Activated CD4-positive, alpha-beta T cell treated with anti-CD3 and anti-CD28 coated beads, Interleukin-2, amount 10 ng/mL, durations not matched to agents 24 days and 14 days (primary cell): ENCODE measurements at places on chromosomes 1 and 21.

DNA sequence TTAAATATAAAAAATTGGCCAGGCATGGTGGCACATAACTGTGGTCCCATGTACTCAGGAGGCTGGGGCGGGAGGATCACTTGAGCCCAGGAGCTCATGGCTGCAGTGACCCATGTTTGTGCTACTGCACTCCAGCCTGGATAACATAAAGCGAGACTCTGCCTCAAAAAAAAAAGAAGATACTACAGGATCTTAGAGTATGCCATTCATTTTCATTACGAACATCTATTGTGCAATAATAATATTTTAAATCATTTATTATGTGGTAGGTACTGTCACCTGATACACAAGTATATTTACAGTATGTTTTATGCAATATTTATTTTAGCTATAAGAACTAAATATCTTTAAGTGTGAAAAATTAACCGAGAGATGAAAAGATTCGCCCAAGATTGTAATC is 9.3 kb upstream of the GIPC2 start:
- no peak for DNase-seq

DNA sequence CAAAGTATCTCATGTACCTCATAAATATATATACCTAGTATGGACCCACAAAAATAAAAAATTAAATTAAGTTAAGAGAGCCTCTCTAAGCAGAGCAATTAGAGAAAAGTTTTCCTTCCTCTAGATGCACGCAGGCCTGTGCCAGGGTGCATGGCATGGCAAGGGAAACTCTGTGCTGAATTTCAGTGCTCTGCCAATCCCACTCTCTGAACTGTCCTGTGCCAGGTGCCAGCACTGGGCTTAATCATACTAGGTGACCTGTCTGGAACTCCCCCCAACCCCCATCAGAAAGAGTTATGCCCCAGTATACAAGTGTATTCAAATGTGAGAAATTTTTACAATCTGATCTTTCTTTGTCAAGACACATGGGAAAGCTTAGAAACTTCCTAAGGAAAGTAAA is 10.4 kb upstream of the LAMC2 start:
- no peak for DNase-seq

DNA sequence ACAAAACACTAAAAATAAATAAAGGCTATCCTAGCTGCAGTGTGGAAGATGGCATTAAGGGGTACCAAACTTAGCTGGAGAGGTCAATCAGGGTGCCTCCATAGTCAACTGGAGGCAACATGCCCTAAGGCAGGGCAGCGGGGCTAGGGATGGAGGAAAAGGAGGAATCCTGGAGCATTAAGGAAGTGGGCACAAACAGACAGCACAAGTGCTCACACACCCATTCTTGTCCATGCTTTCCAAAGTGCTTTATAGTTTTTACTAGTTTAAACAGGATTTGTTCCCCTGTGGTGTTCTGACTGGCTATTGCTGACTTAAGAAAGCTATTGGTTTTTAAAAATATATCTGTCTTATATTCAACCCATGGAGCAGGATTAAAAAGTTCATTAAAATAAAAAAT is 33.3 kb downstream of the TCEANC2 start:
- no peak for DNase-seq

- DNase-seq: no peak
These were observed 179.1 kb downstream of the PSMG1 start for GRCh38 chr21:39003982-39004633.

GRCh38 chr1:62355095-62355494 is 35.9 kb upstream of the KANK4 start:
- DNase-seq: no peak

DNA sequence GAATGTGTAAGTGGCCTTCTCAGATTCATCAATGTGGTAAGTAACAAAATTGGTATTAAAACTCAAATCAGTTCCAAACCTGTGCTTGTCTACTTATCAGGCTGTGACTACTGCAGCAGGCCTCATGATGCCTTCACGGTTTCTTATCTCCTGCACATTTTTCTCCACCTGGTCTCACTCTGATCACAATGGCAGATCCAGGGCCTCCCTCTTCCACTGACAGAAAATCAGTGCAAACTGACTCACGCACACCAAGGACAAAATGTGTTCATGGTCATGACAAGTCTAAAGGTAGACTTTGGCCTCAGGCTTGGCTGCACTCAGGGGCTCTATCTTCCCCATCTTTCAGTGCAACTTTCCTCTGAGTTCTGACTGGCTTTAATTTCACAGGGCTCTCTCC is 56.7 kb upstream of the ATP1A1 start:
- no peak for DNase-seq

- DNase-seq: peak; percentile 85
These were observed 21.0 kb upstream of the CBR3 start for GRCh38 chr21:36113647-36114428.

- no peak for DNase-seq
These were observed 423 bp downstream of the URB1 start for GRCh38 chr21:32392299-32392879.

GRCh38 chr1:115744646-115745275 is 23.8 kb downstream of the CASQ2 start:
- DNase-seq: no peak

DNA sequence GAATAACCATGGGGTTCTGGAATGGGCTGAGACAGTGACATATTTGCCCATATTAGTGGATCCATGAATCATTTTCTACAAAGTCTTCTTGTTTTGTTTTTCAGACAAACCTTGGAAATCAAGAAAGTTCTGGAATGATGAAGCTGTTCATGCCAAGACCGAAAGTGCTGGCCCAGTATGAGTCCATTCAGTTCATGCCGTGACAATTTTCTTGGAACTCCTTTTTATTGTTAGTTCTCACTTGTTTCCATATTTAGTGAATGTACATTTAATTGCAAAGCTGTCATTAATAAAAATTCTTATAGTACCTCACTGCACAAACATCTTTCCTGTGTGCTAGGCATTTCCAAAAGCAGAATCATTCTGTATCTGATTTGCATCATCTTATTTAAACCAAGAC is 100.6 kb upstream of the KCNJ15 start:
- DNase-seq: no peak

DNA sequence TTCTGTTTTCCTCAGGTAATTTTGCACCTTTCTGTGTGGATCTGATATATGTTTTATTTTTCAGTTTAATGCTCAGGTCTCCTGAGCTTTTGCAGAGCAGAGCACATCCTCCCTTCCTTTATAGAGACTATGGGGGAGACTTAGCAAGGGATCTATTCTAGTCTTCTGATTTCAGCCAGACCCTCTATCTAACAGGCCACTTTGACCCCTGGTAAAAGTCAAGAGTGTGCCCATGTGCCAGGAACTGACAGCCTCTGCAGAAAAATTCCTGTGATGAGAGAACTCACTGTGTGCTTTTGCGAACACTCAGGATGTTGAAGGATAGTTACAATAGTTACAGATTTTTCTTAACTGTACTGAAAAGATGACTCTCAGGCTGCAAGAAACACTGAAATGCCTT is 123.3 kb downstream of the NOS1AP start:
- DNase-seq: no peak

DNA sequence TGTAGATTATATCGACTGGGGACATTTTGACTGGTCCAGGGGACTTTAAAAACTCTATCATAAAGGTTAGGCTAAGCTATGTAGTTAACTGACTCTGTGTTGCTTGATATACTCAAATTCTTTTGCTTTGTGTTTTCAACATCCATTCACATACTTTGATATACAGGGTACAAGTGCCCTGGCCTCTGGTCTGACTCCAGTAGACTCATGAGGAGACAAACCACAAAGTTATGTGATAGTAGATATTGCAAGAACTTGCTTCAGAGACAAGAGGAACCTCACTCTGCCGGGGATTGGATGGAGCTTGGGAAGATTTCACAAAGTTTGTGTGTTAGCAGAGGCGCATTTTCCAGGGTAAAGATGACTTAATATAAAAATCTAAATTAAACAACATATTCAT is 1.3 kb downstream of the GORAB start:
- no peak for DNase-seq

GRCh38 chr21:40282912-40283886 is 416.0 kb downstream of the PCP4 start:
- DNase-seq: no peak

DNA sequence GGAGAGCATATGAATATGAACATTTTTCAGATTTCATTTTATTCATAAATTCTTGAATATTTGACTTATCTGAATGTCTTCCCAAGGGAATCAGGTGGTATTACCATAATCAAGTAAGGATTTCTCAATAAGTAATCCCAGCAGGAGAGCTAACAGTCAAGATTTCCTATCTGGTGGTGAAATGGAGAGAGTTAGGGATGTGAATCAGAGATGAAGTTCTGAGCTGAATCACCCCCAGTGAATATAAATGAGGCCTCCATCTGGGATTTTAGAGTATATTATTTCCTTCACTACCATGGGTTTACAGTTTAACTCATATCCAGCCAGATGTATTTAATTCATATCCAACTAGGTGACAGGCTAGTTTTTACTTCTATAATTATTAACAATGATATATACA is 61.5 kb upstream of the RGS2 start:
- DNase-seq: no peak

DNA sequence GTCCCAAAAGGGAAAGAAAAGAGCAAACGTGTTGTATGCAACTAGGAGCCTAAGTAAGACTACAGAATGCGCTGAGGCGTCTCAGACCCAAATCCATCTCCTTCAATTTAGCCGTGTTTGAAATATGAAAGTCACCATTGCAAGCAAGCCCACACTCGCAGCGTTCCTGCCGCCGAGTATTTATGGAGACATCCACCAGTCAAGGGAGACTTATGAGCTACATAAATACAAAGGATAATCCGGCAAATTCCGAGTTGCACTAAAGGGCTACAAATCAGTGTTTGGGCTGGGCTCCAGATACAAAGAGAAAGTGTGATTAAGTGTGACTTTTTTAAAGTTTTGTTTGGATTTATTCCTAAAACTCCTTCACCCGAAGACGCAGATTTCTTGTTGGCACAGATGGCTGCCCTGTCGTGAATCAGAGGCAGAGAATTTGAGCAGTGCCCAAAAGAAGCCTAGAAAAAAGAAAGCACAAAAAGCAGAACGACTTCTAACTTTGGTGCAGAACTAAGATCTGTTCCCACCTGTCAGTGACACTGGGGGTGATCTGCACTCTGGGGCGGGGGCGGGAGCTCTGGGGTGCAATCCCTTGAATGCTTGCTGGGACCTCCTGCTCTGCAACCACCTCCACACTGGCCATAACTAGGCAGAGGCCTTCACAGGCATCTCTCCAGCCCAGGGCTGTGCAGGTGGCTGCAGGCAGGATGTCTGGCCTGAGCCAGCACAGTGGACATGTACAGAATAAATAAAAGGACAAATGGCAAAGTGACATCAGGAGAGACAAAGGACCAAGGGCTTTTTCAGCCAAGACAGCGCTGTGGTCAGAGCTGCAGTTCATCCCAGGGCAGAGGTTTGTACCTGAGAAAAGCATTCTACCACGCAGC is 489.7 kb downstream of the NPHP4 start:
- DNase-seq: no peak

GRCh38 chr1:216464489-216464888 is 41.2 kb upstream of the USH2A start:
- DNase-seq: no peak

DNA sequence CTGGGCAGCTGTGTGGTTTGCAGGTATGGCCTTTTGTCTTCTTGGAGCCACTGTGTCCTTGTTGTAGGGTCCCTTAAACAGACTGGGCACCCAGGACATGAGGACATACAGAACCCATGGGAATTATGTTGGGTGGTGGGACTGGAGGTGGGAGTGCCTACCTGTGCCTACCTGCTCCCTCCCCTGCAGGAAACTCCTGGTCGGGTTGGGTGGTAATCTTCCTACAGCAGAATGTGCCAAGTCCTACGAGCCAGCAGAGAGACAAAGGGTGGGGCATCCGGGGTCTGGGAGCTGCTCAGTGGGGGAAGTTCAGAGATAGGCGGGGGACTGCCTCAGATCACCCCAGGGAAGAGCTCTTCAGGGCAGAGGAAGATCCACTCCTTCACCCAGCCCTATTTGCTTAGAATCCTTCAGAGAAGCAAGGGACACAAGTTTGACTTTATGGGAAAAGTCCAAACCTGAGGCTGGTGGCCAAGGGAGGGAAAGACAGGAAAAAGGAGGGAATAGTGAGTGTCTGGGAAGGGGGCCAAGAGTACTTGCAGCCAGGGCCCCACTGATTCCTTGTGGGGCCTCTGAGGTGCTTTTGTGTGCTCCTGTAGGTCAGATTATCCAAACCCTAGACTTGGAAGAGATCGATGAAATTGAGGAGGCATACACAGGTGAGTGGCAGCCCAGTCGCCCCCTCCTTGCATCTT is 58.3 kb downstream of the KIF21B start:
- DNase-seq: no peak

DNA sequence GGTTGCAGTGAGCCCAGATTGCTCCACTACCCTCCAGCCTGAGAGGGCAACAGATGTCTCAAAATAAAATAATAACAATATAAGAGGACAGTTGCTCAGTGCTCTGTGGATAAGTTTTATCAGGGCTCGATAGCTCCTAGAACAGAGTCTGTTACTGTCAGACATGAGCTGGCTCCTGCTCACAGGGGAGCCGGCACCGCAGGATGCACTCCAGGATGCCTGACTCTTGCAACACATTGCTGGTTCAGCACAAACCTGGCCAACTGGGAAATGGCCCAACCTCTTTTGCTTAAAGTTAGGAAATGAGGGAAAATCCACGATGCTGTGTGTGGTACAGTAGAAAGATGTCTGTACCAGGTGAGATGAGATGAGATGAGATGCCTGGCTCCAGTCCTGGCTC is 5.8 kb upstream of the CTSE start:
- DNase-seq: no peak
